ENCODE measurements at places on chromosomes 5 and 9. TPM values are rescaled to one million over a fixed set of nuclear protein-coding genes. Genes with fewer than 3 reads are reported as not detected.

The BTNL8 gene
- not detected for total RNA-seq

DNA sequence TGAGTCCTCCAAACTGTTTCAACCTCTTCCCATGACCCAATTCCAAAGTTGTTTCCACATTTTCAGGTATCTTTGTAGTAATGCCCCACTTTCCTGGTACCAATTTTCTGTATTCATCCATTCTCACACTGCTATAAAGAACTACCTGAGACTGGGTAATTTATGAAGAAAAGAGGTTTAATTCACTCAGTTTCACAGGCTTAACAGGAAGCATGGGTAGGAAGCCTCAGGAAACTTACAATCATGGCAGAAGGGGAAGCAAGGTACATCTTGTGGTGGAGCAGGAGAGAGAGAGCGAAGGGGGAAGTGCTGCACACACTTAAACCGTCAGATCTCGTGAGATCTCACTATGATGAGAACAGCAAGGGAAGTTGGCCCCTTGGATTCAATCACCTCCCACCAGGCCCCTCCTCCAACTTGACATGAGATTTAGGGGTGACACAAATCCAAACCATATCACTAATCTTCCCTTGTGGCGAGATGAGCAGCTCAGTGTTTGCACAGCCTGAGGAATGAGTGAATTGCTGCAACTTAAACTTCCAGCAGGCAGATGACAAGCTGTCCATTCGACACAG is 42.9 kb downstream of the TRIP13 start:
- H3K4me3 ChIP-seq: no peak overlapping the region
- H3K27ac ChIP-seq: no peak overlapping the region
- no peak for DNase-seq
- peaks cover 2% of the 10 kb centered on the region for H3K4me1 ChIP-seq
- H3K36me3 ChIP-seq: peaks cover 2% of the 10 kb centered on the region
- peaks cover 9% of the 10 kb centered on the region for H3K27me3 ChIP-seq

GRCh38 chr5:113808956-113809355 is 295.5 kb downstream of the YTHDC2 start:
- no peak overlapping the region for H3K4me3 ChIP-seq
- no peak for DNase-seq
- peaks cover 5% of the 10 kb centered on the region for H3K27me3 ChIP-seq
- no peak overlapping the region for H3K27ac ChIP-seq

DNA sequence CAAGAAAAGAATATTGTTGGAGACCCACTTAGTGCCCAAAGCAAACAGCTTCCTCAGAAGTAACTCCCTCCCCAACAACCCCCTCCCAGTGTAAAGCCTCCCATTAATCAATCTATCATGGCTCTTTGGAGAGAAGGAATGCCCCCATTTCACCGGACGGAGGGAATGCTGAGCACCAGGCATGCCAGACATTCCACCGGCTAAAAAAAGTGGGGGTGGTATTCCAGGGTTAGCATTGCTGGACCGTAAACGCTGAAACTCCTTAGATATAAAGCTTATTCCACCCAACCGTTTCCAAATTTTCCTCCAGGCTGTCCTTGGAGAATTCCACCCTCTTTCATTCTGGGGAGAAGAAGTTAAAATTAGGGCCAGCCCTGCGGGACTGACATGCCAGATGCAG is 363 bp upstream of the MAMDC2 start:
- H3K36me3 ChIP-seq: peaks cover 8% of the 10 kb centered on the region
- peaks cover 53% of the 10 kb centered on the region for H3K27me3 ChIP-seq
- no peak overlapping the region for H3K27ac ChIP-seq
- H3K4me1 ChIP-seq: peaks cover 13% of the 10 kb centered on the region
- no peak for DNase-seq

- H3K36me3 ChIP-seq: no peaks in the 10 kb centered on the region
- no peaks in the 10 kb centered on the region for H3K27me3 ChIP-seq
- no peak for DNase-seq
- H3K27ac ChIP-seq: no peak overlapping the region
These were observed 196.3 kb downstream of the ZNF462 start for GRCh38 chr9:107059220-107059619.

DNA sequence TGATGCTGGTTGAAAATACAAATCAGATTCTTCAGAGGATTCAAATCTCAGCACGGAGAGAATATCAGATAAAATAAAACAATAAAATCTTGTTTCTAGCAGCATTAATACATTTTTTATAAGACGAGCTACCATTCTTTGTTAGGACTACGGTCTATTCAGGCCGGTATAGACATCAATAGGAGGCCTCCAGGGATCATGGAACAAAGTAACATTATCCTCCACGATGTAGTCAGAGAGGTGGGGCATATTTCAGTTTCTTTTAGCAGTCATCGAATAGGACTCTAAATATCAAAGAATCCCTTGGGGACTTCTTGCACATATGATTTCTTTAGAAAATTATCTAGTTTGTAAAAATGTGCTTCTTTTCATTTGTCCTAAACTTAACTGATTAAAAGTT is 225.9 kb upstream of the HAPLN1 start:
- DNase-seq: no peak
- H3K27ac ChIP-seq: no peak overlapping the region
- H3K27me3 ChIP-seq: no peaks in the 10 kb centered on the region
- H3K4me1 ChIP-seq: no peaks in the 10 kb centered on the region

- H3K27me3 ChIP-seq: peaks cover 36% of the 10 kb centered on the region
- no peak for DNase-seq
- peak overlapping the region; percentile 69 for H3K27ac ChIP-seq
- H3K4me3 ChIP-seq: peak overlapping the region; percentile 91
- no peaks in the 10 kb centered on the region for H3K36me3 ChIP-seq
These were observed 1.4 kb upstream of the ENC1 start for GRCh38 chr5:74641735-74642542.

DNA sequence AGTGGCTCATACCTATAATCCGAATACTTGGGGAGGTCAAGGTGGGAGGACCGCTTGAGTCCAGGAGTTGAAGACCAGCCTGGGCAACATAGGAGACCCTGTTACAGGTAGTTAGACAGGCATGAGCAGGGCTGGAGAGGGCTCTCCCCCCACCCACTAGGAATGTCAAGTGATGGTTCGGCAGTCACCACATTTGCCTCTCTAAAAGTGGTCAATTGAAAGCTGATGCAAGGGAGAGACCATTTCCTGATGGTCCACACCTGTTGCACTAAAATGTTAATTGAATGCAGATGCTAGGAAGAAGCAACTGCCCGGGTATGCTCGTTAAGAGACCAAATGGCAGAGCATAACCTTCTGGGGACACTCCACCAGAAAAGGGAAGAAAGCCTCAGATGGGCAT is 82.7 kb downstream of the SFXN1 start:
- no peak for DNase-seq
- H3K36me3 ChIP-seq: peaks cover 2% of the 10 kb centered on the region
- no peak overlapping the region for H3K27ac ChIP-seq
- H3K4me3 ChIP-seq: no peak overlapping the region
- H3K4me1 ChIP-seq: peaks cover 2% of the 10 kb centered on the region
- H3K27me3 ChIP-seq: peaks cover 16% of the 10 kb centered on the region

The PRLR gene
- not detected for total RNA-seq

The TSLP gene
- total RNA-seq: not detected

DNA sequence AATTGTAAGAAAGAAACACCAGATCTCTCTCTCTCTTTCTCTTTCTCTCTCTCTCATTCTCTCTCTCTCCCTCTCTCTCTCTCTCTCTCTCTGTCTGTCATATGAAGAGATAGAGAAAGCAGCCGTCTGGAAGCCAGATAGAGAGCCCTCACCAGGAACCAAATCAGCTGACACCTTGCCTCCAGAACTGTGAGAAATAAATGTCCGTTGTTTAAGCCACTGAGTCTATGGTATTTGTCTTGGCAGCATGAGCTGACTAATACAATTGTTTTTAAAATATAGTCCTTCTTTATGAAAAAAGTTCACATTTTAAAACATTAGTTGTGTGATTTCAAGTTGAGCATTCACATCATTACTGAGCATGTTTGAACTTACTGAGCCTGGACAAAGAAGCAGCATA is 275.6 kb downstream of the CETN3 start:
- no peaks in the 10 kb centered on the region for H3K36me3 ChIP-seq
- no peak for DNase-seq
- no peak overlapping the region for H3K27ac ChIP-seq
- no peaks in the 10 kb centered on the region for H3K27me3 ChIP-seq
- no peak overlapping the region for H3K4me3 ChIP-seq

- DNase-seq: no peak
- H3K27ac ChIP-seq: no peak overlapping the region
- H3K27me3 ChIP-seq: no peaks in the 10 kb centered on the region
These were observed 336.1 kb downstream of the DRD1 start for GRCh38 chr5:175107865-175108264.

The GAPT gene
- total RNA-seq: 2.0 TPM

GRCh38 chr5:95861221-95861863 is 38.8 kb upstream of the GLRX start:
- peaks cover 2% of the 10 kb centered on the region for H3K36me3 ChIP-seq
- DNase-seq: no peak
- H3K27me3 ChIP-seq: peaks cover 26% of the 10 kb centered on the region
- no peak overlapping the region for H3K27ac ChIP-seq

GRCh38 chr5:77356740-77357139 is 135.4 kb downstream of the WDR41 start:
- no peaks in the 10 kb centered on the region for H3K4me1 ChIP-seq
- no peak for DNase-seq
- no peak overlapping the region for H3K27ac ChIP-seq
- H3K36me3 ChIP-seq: no peaks in the 10 kb centered on the region

DNA sequence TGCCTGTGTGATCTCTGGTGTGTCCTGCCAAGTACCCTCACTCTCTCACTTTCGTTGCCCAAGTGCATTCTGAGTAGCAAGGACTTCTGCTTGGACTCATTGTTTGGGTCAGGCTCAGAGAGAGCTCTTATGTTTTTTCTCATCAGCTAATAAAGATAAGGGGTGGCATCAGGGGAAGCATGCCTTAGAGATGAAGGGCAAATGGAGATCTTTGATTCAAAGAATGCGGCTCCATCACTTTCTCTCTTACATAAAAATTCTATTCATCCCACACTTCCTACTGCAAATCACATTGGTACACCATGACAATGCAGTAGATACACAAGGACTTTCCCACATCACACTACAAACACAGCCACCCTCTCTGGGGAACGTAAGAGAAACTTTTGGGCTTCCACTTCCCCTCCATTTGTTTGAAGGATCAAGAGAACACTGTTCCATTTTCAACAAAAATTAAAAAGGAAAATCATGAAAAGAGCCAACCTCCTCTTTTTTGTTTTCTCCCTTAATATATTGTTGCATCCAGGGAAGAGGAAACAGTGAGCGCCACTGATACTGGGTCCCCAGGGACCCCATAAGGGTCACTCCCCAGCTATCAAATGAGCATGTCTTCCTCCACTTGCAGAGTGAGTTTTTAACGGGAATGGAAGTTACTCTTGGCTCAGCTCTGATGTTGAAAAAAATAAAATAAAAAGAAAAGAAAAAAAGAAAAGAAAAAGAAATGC is 73.0 kb downstream of the ZNF366 start:
- no peak overlapping the region for H3K4me3 ChIP-seq
- no peak overlapping the region for H3K27ac ChIP-seq
- no peaks in the 10 kb centered on the region for H3K4me1 ChIP-seq
- H3K27me3 ChIP-seq: peaks cover 46% of the 10 kb centered on the region
- no peaks in the 10 kb centered on the region for H3K36me3 ChIP-seq

The FAM221B gene
- not detected for total RNA-seq

GRCh38 chr9:123261006-123261677 is 7.2 kb downstream of the STRBP start:
- H3K36me3 ChIP-seq: peaks cover 2% of the 10 kb centered on the region
- peaks cover 44% of the 10 kb centered on the region for H3K4me1 ChIP-seq
- DNase-seq: no peak
- peak overlapping the region; percentile 2 for H3K27ac ChIP-seq

The TLE1 gene
- 3.4 TPM for total RNA-seq

DNA sequence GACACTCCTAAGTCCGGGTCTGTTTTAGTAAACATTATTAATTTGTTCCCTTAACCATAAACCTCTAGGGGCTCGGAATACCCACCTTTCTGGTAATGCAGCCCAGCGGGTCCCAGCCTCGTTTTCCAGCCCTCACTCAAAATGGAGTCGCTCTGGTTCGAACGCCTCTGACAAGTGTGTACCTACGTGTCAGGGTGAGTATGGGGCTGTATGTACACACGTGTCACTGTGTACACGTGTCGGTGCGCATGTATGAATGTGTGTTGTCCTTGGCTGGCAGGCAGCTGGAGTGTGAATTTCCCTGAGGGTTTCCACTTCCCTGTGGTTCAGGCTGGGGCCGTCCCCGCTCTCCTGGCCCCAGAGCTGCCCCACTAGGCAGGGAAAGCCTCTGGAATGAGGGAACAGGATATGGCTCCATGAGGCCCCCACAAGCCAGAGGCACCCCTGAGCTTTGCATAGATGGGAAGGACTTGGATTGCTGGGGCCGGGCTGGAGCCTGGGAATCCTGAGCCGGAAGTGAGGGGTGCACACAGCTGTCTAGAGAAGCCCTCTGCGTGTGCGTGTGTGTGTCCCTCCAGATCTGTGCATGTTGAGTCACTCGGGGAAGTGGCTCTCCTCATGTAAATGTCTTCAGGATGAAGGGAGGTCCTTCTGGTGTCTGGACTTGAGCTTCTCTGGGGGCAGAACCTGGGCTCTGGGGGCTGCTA is 160.8 kb upstream of the IER5L start:
- H3K27ac ChIP-seq: no peak overlapping the region
- DNase-seq: no peak
- no peak overlapping the region for H3K4me3 ChIP-seq
- H3K4me1 ChIP-seq: peaks cover 20% of the 10 kb centered on the region

The KIF4B gene
- total RNA-seq: not detected

The UBTD2 gene
- 3.9 TPM for total RNA-seq

DNA sequence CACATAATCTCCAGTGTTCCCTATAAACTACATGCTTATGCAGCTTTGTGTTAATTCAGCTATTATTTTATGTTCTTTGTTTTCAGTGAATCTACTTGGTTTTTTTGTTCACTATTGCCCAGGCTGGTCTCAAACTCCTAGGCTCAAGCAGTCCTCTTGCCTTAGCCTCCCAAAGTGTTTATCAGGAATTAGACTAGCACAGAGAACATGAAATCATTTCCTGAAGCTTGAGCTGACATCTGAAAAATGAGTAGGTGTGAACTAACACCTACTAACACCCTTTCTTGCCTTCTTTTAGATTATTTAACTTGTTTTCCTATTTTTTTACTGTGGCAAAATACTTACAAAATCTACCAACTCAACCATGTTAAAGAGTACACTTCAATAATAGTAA is 25.0 kb downstream of the CENPP start:
- DNase-seq: no peak
- H3K27me3 ChIP-seq: no peaks in the 10 kb centered on the region
- peaks cover 4% of the 10 kb centered on the region for H3K4me1 ChIP-seq
- no peaks in the 10 kb centered on the region for H3K36me3 ChIP-seq
- H3K4me3 ChIP-seq: no peak overlapping the region
- H3K27ac ChIP-seq: no peak overlapping the region

The IFNB1 gene
- total RNA-seq: not detected

Measured in T-helper 17 cell (primary cell).